Gastrocnemius medialis (tissue), 4 donors: ENCODE measurements at places on chromosomes 4 and X. TPM values are rescaled to one million over a fixed set of nuclear protein-coding genes. Genes with fewer than 3 reads are reported as not detected.

GRSF1 gene
- total RNA-seq = 121 TPM

COX18 gene
- total RNA-seq = 12.6 TPM

PCDH11X gene
- total RNA-seq = not detected

ZNF330 gene
- total RNA-seq = 30.2 TPM

NPY1R gene
- 1.2 TPM for total RNA-seq

GYPE gene
- not detected for total RNA-seq

CSAG3 gene
- not detected for total RNA-seq

WAS gene
- total RNA-seq = 2.7 TPM

SPON2 gene
- total RNA-seq = 5.2 TPM

F8A1 gene
- total RNA-seq = 13.6 TPM

CHIC2 gene
- 17.3 TPM for total RNA-seq

HMGN5 gene
- total RNA-seq = 0.97 TPM

GAR1 gene
- total RNA-seq = 3.9 TPM

GASK1B gene
- 9.8 TPM for total RNA-seq

ZRSR2 gene
- 3.9 TPM for total RNA-seq

UGT2B10 gene
- total RNA-seq = not detected

ACE2 gene
- 1.0 TPM for total RNA-seq
